ENCODE measurements at places on chromosomes 4 and X.
A peak's percentile ranks its signal among the peaks of the same experiment; 100 is the strongest.

- no peak for DNase-seq
Measured at GRCh38 chr4:155207534-155208257, 740 bp upstream of the NPY2R start.

GRCh38 chr4:128337863-128338262 lies 50.2 kb upstream of the PGRMC2 start:
- DNase-seq, result no peak

DNA sequence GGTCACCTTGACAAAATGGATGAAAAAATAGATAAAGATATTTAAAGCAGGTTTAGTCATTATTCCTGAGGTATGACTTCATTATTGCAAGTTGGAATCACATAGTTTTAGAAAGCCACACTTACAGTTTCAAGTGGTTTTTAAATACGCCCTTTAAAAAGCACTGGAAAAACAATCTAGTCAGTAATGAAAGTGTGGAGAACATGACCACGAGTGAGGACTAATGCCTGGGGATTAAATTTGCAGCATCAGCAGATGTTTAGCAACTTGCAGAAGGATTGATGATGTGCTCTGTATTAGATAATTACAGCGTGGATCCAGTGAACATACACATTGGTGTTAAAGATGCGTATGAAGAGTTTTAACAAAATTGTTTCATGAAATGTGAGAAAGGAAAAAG lies 5.9 kb downstream of the SPARCL1 start:
- no peak for DNase-seq

- DNase-seq, result no peak
Measured at GRCh38 chr4:39390603-39391002, 16.1 kb upstream of the KLB start.

- no peak for DNase-seq
Measured at GRCh38 chr4:79173186-79173585, 152.7 kb downstream of the NAA11 start.

GRCh38 chr4:152961773-152962115 lies 25.6 kb downstream of the FHDC1 start:
- DNase-seq, result no peak

DNA sequence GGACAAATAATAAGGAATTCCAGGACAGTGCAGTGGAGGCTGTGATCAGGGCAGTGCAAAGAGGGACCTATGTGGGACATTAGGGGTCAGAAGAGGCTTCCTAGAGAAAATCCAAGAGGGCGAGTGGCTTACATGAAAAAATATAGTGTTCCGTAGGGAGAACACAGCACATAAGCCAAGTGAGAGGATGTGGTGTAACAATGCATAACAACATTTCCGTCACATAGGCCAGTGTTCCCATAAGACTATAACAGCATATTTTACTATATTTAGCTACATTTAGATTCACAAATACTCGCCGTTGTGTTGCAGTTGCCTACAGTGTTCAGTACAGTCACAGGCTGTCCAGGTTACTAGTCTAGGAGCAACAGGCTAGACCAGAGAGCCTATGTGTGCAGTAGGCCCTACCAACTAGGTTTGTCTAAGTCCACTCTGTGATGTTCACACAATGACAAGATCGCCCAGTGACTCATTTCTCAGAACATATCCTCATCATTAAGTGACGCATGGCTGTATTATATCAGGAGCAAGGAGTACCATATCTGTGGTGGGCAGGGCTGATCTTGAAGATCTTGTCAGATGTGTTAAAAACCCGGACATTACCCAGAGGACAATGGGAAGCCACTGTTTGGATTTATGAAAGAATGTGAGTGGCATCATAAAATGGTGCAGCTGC lies 74.0 kb upstream of the TBL1X start:
- no peak for DNase-seq

DNA sequence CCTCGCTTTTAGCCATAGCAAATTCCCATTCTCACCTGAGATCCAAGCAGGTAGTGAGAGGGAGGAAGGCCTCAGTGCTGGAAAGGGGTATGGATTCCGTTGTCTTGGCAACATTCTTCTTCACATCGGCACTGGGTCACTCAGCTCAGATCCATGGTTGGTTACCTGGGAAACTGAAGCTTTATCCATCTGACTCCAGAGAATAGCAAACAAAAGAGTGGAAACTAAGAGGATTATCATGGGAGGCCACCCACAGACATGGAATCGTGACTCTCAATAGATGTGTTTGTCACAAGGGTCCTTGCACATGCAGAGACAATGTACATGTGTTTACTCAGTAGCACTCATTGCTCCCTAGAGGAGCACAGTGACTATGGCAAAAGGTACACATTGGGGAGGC lies 81.0 kb downstream of the MAGED4 start:
- no peak for DNase-seq

DNA sequence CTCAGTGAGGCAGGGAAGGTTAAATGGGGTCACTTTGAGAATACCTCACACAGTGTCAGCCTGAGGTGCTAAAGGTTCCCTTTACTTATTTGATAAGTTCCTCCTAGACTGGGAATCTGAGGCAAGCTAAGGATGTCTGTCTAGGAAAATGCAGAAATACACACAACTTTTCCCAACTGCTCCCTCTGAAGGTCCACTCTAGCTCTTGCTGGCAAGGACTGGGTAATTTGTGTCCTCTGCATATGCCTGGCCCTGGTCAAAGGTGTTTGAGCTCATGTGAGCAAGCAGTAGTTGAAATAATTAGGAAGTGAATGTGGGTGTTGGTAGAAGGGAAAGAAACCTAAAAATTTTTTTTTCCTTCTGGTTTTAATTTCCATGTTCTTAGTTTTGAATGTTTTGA lies 21.3 kb downstream of the TXLNG start:
- DNase-seq, result no peak

GRCh38 chr4:165112368-165113121 lies at the start of gene TMEM192:
Gene TMEM192, minus strand, starts transcription at chr4:165112860. Its CDS starts 87 bp downstream, at chr4:165112773.
- peak; percentile 94 for DNase-seq

GRCh38 chrX:137031039-137031438 lies 2.8 kb downstream of the GPR101 start:
- no peak for DNase-seq

Measured in activated naive CD4-positive, alpha-beta T cell treated with anti-CD3 and anti-CD28 coated beads, Interleukin-2, amount 10 ng/mL, durations not matched to agents 7 days and 5 days (primary cell).